ENCODE measurements at places on chromosomes 2 and 18.

- DNase-seq, result no peak
Observed at GRCh38 chr2:12155303-12156051, 409.0 kb downstream of the LPIN1 start.

DNA sequence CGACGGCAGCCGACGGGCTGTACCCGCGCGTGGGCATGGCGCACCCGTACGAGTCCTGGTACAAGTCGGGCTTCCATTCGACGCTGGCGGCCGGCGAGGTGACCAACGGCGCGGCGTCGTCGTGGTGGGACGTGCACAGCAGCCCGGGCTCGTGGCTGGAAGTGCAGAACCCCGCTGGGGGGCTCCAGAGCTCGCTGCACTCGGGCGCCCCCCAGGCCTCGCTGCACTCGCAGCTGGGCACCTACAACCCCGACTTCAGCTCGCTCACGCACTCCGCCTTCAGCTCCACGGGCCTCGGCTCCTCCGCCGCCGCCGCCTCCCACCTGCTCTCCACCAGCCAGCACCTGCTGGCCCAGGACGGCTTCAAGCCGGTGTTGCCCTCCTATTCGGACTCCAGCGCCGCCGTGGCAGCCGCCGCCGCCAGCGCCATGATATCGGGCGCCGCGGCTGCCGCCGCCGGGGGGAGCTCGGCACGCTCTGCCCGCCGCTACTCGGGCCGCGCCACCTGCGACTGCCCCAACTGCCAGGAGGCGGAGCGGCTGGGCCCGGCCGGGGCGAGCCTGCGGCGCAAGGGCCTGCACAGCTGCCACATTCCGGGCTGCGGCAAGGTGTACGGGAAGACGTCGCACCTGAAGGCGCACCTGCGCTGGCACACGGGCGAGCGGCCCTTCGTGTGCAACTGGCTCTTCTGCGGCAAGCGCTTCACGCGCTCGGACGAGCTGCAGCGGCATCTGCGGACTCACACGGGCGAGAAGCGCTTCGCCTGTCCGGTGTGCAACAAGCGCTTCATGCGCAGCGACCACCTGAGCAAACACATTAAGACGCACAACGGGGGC lies 2.0 kb downstream of the SP9 start:
- no peak for DNase-seq

- DNase-seq, result no peak
Observed at GRCh38 chr2:200309296-200310049, 3.0 kb downstream of the SPATS2L start.

DNA sequence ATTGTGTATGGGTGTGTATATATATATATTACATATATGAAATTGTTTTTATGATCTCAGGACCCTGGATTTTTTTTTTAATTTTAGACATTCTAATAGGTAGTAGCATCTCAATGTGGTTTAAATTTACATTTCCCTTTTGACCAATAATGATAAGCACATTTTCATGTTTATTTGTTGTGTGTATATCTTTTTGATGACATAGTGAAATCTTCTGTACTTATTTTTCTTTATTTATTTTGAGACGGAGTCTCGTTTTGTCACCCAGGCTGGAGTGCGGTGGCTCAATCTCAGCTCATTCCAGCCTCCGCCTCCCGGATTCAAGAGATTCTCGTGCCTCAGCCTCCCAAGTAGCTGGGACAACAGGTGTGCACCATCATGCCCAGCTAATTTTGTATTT lies 35.1 kb upstream of the CYBRD1 start:
- no peak for DNase-seq

GRCh38 chr2:32949260-32949659 lies 2.5 kb downstream of the LTBP1 start:
- DNase-seq, result no peak

- DNase-seq, result no peak
Observed at GRCh38 chr2:182428476-182428875, 1.6 kb upstream of the PDE1A start.

- DNase-seq, result no peak
Observed at GRCh38 chr18:2797951-2798350, 48.9 kb upstream of the EMILIN2 start.
